ENCODE measurements at places on chromosomes 6 and 20. TPM values are rescaled to one million over a fixed set of nuclear protein-coding genes. Genes with fewer than 3 reads are reported as not detected.

Gene PBOV1
- total RNA-seq, result not detected

Gene SAPCD1
- 16.9 TPM for total RNA-seq

GRCh38 chr6:9455864-9456658 is 958.8 kb downstream of the TFAP2A start:
- H3K36me3 ChIP-seq, result no peaks in the 10 kb centered on the region
- no peaks in the 10 kb centered on the region for H3K4me1 ChIP-seq
- DNase-seq, result no peak
- no peak overlapping the region for H3K27ac ChIP-seq

DNA sequence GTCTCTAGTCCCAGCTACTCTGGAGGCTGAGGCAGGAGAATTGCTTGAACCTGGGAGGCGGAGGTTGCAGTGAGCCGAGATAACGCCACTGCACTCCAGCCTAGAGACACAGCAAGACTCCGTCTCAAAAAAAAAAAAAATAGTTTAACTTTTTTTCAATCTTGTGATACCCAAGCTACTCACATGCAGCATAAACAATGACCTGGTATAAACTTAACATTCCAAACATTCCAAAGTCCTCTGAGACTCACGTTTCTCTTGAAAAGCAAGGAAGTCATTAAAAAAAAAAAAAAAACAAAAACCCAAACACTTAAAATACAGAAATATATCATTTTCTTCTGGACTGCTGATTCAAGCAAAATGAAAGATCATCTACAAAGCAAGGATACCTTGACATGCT is 14.3 kb downstream of the CRNKL1 start:
- no peak overlapping the region for H3K27ac ChIP-seq
- no peaks in the 10 kb centered on the region for H3K27me3 ChIP-seq
- DNase-seq, result peak; percentile 52

- no peak overlapping the region for H3K4me3 ChIP-seq
- no peak for DNase-seq
- H3K27ac ChIP-seq, result no peak overlapping the region
Measured at GRCh38 chr20:63024573-63025392, 18.0 kb upstream of the BHLHE23 start.

DNA sequence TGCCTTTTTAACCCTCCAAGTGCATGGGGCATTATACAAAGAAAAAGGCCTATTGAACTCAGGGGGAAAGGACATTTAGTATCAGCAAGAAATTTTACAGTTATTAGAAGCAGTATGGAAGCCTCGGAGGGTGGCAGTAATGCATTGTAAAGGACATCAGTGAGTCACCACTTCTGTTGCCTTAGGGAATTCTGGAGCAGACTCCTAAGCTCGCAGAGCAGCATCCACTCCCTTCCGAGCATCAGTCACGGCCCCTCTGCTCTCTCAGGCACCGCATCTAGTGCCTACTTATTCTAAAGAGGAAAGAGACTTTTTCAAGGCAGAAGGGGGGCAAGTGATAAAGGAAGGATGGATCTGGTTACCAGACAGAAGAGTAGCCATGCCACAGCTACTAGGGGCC is 296.5 kb downstream of the RNGTT start:
- no peak for DNase-seq
- H3K36me3 ChIP-seq, result no peaks in the 10 kb centered on the region
- H3K4me1 ChIP-seq, result no peaks in the 10 kb centered on the region
- H3K27me3 ChIP-seq, result no peaks in the 10 kb centered on the region
- no peak overlapping the region for H3K27ac ChIP-seq

- no peaks in the 10 kb centered on the region for H3K4me1 ChIP-seq
- H3K27me3 ChIP-seq, result no peaks in the 10 kb centered on the region
- no peak overlapping the region for H3K4me3 ChIP-seq
- peaks cover 19% of the 10 kb centered on the region for H3K36me3 ChIP-seq
- no peak for DNase-seq
- no peak overlapping the region for H3K27ac ChIP-seq
Measured at GRCh38 chr6:17615794-17616193, 15.7 kb downstream of the FAM8A1 start.

GRCh38 chr6:11672256-11672655 is 106.3 kb downstream of the ADTRP start:
- DNase-seq, result no peak
- no peak overlapping the region for H3K27ac ChIP-seq
- no peaks in the 10 kb centered on the region for H3K36me3 ChIP-seq
- H3K4me1 ChIP-seq, result no peaks in the 10 kb centered on the region

DNA sequence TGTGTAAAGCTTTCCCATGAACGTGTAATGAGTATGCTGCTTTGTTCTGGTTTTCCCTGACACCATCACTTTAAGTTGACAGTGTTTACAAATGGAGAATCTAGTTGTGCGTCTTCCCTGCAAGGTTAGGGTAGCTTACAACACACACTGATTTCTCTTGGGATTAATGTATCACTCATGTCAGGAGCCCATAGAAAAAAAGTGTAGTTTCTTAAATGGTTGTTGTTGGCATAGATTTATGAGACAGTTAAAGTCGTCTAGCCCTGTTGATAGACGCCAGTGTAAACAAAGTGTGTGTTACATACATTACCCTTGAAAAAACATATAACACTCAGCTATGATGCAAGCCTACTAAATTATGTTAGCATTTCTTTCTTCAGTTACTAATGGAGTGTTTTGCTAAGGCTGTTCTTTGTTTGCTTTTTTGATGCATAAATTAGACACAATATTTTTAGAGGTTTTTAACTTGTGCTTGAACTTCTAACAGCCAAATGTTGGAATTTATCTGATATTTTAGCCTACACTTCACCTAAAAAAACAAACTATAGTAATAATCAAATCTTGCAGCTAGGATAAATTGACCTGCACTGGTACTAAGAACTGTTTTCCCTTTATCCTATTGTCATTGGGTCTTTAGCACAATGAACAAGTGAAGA is 88.6 kb downstream of the RNF217 start:
- H3K27me3 ChIP-seq, result no peaks in the 10 kb centered on the region
- no peak overlapping the region for H3K4me3 ChIP-seq
- peaks cover 5% of the 10 kb centered on the region for H3K36me3 ChIP-seq
- no peaks in the 10 kb centered on the region for H3K4me1 ChIP-seq
- no peak for DNase-seq
- H3K27ac ChIP-seq, result no peak overlapping the region
